ENCODE measurements at places on chromosomes 11 and 22.

GRCh38 chr11:2887515-2888195 is 2.1 kb upstream of the CDKN1C start:
- DNase-seq, result no peak

DNA sequence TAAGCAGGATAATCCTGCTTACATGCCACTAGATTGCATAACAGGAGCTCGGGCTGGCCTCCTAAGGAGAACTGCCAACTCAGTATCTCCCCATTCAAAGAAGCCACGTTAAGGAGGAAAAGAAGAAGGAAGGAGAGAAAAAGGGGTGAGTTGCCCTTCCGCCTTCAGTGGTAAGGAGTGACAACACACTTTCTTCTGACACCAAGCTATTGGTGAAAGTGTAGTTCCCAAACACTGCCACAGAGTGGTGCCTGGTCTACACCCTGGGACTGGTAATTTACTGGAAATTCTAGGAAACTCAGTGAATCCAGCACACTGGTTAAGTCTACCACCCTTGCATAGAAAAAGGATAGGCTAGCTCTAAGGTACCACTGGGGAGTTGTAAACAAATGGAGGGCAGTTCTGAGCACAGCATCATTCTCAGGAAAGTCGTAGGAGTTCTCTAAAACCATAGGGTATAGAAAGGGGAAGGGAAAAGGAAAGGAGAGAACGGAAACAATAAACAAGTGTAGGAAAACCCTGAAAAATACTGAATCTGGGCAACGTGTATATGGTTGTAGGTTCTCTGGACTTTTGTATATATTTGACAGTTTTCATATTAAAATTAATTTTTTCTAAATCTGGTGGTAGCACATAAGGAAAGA is 58.2 kb downstream of the RRAS2 start:
- peak; percentile 12 for DNase-seq

- no peak for DNase-seq
These were observed 82.8 kb upstream of the NARS2 start for GRCh38 chr11:78657441-78657840.

GRCh38 chr22:48742556-48743343 is 1084.9 kb downstream of the BRD1 start:
- no peak for DNase-seq

DNA sequence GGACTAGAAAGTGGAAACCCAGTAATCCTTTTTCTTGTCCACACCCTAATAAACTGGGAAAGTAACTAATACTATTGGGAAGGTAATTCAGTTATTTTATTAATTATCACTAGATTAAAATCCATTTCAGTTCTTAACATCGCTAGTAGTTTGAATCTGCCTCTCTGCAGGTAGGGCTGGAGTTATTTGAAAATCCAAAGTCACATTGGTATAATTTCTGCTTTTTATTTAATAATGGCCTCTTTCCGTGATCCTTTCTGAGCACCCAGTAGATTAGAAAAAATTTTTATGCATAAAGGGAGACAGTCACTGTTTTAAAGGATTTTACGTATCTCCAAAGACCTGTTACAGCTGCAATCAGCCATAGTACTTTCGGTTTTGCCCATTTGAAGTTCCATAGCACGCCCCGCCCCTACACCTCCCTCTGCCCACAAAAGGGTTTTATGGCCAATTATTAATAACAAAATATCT is 605 bp upstream of the COPB1 start:
- peak; percentile 11 for DNase-seq

DNA sequence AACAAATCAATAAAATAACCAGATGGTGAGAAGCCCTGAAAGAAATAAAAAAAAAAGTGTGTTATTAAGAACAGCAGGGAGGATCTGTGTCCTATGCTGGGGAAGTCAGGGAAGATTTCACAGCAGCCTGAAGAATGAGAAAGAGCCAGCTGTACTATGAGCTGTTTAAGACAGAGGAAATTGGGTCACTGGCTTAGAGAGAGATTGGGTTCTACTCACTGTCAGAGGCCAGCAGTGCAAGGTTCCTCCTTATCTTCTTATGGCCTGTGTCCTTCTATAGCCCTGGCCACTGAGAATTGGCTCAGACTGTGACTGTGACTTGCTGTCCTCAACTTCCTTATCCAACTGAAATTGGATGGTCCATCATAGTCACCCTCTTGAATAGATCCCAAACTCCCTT is 54.8 kb upstream of the FDX1 start:
- no peak for DNase-seq

GRCh38 chr11:30488304-30488998 is 97.7 kb downstream of the MPPED2 start:
- no peak for DNase-seq

Measured in stimulated activated CD4-positive, alpha-beta T cell treated with anti-CD3 and anti-CD28 coated beads, TNF-alpha, amount 100 ng/mL, for 24 hours (primary cell).